Astrocyte (in vitro differentiated cells and primary cell): ENCODE measurements at places on chromosomes 3 and 15.

DNA sequence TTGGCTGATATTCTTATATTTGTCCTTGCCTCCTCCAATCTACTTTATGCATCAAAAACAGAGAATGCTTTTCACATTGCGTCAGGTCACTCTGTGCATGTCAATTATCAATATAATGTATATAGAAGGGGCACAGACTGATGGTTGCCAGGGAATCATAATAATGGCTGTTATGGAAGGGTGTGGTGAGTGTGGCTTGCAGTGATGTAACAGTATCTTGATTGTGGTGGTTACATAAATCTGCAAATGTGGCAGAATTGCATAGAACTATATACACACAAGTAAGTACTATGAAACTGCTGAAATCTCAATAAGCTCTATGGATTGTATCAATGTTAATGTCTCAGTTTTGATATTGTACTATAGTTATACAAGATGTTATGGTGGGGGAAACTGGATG, 228.6 kb downstream of the TJP1 start:
- DNase-seq: no peak
- no peak overlapping the region for H3K4me3 ChIP-seq
- H3K27ac ChIP-seq: no peak overlapping the region
- peaks cover 7% of the 10 kb centered on the region for H3K27me3 ChIP-seq
- H3K4me1 ChIP-seq: no peaks in the 10 kb centered on the region
- no peaks in the 10 kb centered on the region for H3K36me3 ChIP-seq

- H3K4me3 ChIP-seq: no peak overlapping the region
- no peaks in the 10 kb centered on the region for H3K4me1 ChIP-seq
- no peaks in the 10 kb centered on the region for H3K27me3 ChIP-seq
- H3K27ac ChIP-seq: no peak overlapping the region
Observed at GRCh38 chr3:26964836-26965235, 342.3 kb downstream of the LRRC3B start.

- peaks cover 3% of the 10 kb centered on the region for H3K4me1 ChIP-seq
- peak; percentile 89 for DNase-seq
- no peak overlapping the region for H3K27ac ChIP-seq
- H3K27me3 ChIP-seq: no peaks in the 10 kb centered on the region
- H3K36me3 ChIP-seq: peaks cover 9% of the 10 kb centered on the region
Observed at GRCh38 chr3:53109190-53109589, 21.0 kb downstream of the RFT1 start.

GRCh38 chr15:41577863-41578735, 19.1 kb downstream of the TYRO3 start:
- no peaks in the 10 kb centered on the region for H3K36me3 ChIP-seq
- peaks cover 2% of the 10 kb centered on the region for H3K27me3 ChIP-seq

DNA sequence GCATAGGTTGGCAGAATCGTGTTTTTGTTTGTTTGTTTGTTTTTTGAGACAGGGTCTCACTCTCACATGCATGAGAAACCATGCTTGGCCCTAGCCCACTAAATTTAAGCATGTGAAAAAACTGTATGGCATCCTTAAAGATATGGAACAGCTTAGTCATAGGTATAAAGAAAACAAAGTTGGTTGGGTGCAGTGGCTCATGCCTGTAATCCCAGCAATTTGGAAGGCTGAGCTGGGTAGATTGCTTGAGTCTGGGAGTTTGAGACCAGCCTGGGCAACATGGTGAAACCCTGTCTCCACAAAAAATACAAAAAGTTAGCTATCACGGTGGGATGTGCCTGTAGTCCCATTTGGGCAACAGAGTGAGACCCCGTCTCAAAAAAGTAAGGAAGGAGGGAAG, 25.2 kb downstream of the EXD1 start:
- no peak for DNase-seq
- no peaks in the 10 kb centered on the region for H3K36me3 ChIP-seq
- H3K27ac ChIP-seq: no peak overlapping the region
- H3K4me1 ChIP-seq: no peaks in the 10 kb centered on the region
- H3K4me3 ChIP-seq: no peak overlapping the region
- peaks cover 7% of the 10 kb centered on the region for H3K27me3 ChIP-seq

- H3K27ac ChIP-seq: no peak overlapping the region
- H3K4me1 ChIP-seq: no peaks in the 10 kb centered on the region
- no peak overlapping the region for H3K4me3 ChIP-seq
- H3K36me3 ChIP-seq: no peaks in the 10 kb centered on the region
- DNase-seq: no peak
Observed at GRCh38 chr3:155712008-155712407, 32.9 kb downstream of the PLCH1 start.

GRCh38 chr15:89790661-89791060, 14.5 kb downstream of the MESP2 start:
- peaks cover 10% of the 10 kb centered on the region for H3K4me1 ChIP-seq
- peaks cover 29% of the 10 kb centered on the region for H3K36me3 ChIP-seq
- DNase-seq: no peak
- H3K4me3 ChIP-seq: no peak overlapping the region
- no peak overlapping the region for H3K27ac ChIP-seq
- H3K27me3 ChIP-seq: no peaks in the 10 kb centered on the region
